ENCODE measurements at places on chromosomes 1 and 21.

- DNase-seq = no peak
Observed at GRCh38 chr1:229229721-229230139, 41.2 kb upstream of the RAB4A start.

GRCh38 chr1:204287466-204287891, 72.2 kb downstream of the PLEKHA6 start:
- DNase-seq = no peak

DNA sequence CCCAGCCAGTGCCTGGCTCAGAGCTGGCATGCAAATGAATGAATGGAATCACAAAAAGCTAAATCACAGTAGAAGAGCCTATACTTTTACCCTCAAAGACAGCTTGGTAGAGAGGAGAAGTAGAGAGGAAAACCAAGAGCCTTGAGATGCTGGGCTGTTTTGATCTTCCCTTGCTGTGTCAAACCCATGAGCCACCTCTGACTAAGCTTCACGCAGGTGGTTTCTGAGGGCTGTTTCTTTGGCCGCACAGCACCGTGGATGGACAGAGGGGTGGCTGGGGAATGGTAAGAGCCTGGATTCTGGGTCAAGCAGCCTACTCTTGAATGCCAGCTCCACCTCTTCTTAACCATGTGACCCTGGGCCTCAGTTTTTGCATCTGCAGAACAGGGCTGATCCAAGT, 18.6 kb downstream of the ABCG1 start:
- DNase-seq = no peak

DNA sequence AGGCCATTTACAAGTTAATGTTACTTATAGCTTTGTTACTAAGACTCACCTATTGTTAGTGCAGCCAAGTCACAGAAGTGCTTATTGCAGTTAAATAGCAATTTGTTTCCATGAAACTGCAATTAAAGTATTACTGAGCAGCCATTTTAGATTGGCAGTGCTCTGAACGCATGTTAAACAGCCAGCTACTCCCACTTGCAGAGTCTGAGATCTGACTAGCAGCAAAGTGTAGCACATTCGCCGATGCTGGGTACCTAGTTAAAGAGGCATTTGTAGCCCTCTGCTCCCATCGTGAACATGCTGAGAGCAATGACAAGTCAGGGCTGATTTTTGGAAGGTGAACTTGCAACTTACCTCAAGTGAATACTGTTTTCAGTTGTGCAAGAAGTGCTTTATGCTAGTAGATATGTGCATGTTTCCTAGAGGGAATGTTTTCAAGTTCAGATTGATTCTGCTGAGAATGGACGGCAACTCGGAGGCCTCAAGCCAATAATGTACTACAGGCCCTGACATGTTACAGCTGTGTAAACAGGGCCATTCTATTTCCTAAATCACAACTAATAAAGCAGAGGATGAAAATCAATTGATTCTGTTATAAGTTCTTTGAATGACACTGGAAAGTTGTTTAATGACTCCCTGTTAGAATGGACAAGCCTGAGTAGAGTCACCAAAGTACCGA, 19.8 kb downstream of the LMO4 start:
- DNase-seq = no peak

DNA sequence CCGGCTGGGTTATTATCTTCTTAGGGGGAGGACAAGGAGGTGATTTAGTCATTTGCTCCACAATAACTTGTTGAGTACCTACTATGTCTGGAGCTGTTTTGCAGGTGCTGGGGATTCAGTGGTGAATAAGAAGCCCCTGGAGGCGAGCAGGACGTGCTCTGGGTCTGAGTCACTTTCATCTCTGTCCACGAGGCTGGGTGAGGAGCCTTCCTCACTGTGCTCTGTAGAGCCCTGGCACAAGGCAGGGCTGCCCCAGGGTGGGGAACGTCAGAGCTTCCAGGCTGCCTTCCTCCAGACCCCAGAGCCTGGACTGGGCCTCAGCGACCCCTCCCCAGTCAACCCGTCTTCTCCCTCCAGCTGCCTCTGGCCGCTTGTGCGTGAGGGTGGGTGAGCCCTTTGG, 2.5 kb upstream of the PADI6 start:
- no peak for DNase-seq

All from stimulated activated naive B cell treated with anti-CD40 and anti-IgM and Interleukin-4, amounts not matched to agents 10 μg/mL and 1 μg/mL and 100 μg/mL, for 72 hours (primary cell).